Fibroblast of lung (primary cell): ENCODE measurements at places on chromosomes 7 and 10. TPM values are rescaled to one million over a fixed set of nuclear protein-coding genes. Genes with fewer than 3 reads are reported as not detected.

DNA sequence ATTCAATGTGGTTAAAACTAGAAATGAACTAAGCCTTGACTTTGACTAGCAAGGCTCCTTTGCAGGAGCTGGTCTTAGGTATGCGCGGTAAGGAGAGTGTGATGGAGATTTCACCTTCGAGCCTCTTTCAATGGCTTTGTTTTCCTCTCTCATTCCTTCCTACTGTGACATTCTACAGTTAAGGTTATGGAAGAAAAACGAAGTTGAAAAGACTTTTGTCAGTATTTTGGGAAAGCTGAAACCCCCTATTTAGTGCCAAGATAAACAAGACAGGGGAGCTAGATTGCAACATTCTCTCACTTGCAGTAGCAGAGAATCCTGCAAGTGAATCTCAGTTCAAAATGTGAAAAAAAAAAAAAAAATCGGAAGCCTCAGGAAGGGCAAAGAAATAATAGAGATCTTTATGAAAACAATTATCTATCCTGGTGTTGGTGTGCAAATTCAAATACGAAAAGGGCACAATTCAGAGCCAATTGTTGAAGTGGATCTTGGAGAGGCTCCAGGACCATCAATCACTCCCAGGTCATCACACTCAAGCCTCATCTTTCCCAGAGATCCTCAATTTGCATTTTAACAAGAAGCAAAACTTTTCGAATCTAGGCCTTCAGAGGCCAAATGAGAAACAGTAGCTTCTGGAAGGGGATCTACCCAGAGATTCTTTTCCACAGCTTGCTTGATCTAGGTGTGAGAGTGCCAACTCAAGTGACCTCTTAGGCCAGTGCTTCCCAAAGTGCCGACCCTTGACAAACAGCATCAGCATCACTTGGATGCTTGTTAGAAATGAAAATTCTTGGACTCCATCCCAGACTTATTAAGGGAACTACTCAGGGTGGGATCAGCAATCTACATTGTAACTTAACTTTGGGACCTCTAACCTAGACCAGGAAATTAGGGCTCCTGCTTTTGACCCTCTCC is 163.8 kb downstream of the INHBA start:
- no peaks in the 10 kb centered on the region for H3K27me3 ChIP-seq
- no peak overlapping the region for H3K27ac ChIP-seq
- no peak overlapping the region for H3K4me3 ChIP-seq
- peak; percentile 58 for DNase-seq

GRCh38 chr10:99010286-99010685 is 225.4 kb downstream of the HPSE2 start:
- DNase-seq: no peak
- no peaks in the 10 kb centered on the region for H3K4me1 ChIP-seq
- H3K4me3 ChIP-seq: no peak overlapping the region
- H3K27ac ChIP-seq: no peak overlapping the region
- H3K27me3 ChIP-seq: no peaks in the 10 kb centered on the region

The GPRIN2 gene
- polyA plus RNA-seq: not detected in 2 replicates

The PHKG1 gene
- 0.23 and 0.41 TPM in 2 replicates for polyA plus RNA-seq

- no peaks in the 10 kb centered on the region for H3K36me3 ChIP-seq
- no peak overlapping the region for H3K4me3 ChIP-seq
- no peak for DNase-seq
- no peak overlapping the region for H3K27ac ChIP-seq
- no peaks in the 10 kb centered on the region for H3K27me3 ChIP-seq
Measured at GRCh38 chr10:117775526-117775925, 233.0 kb downstream of the EMX2 start.

DNA sequence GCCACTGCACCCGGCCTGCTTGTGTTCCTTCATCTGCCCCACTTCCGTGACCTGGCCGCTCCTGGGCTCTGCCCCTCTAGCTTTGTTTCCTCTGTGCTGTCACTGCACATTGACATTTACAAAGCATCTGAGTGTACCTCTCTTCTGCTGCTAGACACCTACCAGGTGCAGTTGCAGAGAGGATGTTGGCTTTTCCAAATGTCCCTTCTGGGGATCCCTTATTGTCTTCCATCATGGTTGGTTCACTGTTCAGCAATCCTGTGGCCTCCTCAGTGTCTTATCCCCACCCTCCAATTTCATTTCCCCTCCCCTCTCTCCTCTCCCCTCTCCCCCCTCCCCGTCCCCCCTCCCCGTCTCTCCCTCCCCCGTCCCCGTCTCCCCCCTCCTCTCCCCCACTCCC is 13.8 kb downstream of the VWA2 start:
- peaks cover 2% of the 10 kb centered on the region for H3K4me1 ChIP-seq
- H3K27me3 ChIP-seq: no peaks in the 10 kb centered on the region
- no peak overlapping the region for H3K27ac ChIP-seq
- H3K4me3 ChIP-seq: no peak overlapping the region

DNA sequence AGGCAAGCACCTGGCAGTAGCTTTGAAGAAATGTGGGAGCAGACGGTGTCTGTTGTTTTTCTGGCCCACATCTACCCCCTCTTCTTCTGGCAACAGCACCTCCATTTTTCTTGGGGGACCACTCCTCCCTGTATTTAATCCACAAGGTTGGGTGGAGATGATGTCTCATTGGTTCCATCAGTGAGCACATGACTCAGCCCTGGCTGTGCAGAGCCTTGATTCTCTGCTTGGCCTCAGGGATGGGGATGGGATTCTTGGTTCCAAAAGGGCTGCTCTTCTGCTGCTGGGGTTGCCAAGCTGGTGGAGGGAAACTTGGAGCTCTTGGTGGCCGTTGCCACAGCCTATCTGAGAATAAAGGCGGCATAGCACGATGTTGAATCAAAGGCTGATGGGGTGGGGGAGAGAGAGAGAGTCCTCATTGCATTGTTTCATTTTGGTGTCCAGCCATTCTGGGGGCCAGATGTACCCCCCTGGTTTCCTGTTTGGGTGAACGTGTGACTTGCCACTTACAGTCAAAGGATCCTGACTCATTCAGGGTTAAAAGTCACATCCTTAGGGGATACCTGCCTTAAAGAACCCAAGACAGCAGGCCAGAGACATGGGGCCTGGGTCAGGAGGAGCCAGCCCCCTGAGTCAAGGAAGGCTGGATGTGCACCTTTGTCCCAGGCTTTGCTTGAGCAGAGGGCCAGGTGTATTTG is 25.9 kb downstream of the GRK5 start:
- no peaks in the 10 kb centered on the region for H3K27me3 ChIP-seq
- H3K4me1 ChIP-seq: peaks cover 28% of the 10 kb centered on the region
- H3K36me3 ChIP-seq: no peaks in the 10 kb centered on the region
- peak overlapping the region; percentile 66 for H3K27ac ChIP-seq
- no peak for DNase-seq
- H3K4me3 ChIP-seq: no peak overlapping the region

The TDRD1 gene
- 0.03 and 0.22 TPM in 2 replicates for polyA plus RNA-seq

GRCh38 chr10:131905267-131905571 is 4.4 kb downstream of the PPP2R2D start:
- peaks cover 6% of the 10 kb centered on the region for H3K36me3 ChIP-seq
- H3K27me3 ChIP-seq: no peaks in the 10 kb centered on the region
- H3K4me3 ChIP-seq: no peak overlapping the region

GRCh38 chr7:20217193-20217948 is at the start of gene MACC1:
TSS of gene MACC1 (minus strand) at chr7:20217384. CDS start at chr7:20161862, 55,522 bp downstream.
- DNase-seq: no peak
- no peak within 1 kb of the TSS for H3K27ac ChIP-seq
- no peaks in the 10 kb centered on the region for H3K36me3 ChIP-seq
- no peaks in the 10 kb centered on the region for H3K27me3 ChIP-seq
- H3K4me3 ChIP-seq: no peak within 1 kb of the TSS
- peaks cover 15% of the 10 kb centered on the region for H3K4me1 ChIP-seq

- DNase-seq: peak; percentile 26
- H3K4me3 ChIP-seq: no peak overlapping the region
- H3K27ac ChIP-seq: no peak overlapping the region
- no peaks in the 10 kb centered on the region for H3K4me1 ChIP-seq
Measured at GRCh38 chr10:124539935-124540641, 78.5 kb downstream of the LHPP start.

DNA sequence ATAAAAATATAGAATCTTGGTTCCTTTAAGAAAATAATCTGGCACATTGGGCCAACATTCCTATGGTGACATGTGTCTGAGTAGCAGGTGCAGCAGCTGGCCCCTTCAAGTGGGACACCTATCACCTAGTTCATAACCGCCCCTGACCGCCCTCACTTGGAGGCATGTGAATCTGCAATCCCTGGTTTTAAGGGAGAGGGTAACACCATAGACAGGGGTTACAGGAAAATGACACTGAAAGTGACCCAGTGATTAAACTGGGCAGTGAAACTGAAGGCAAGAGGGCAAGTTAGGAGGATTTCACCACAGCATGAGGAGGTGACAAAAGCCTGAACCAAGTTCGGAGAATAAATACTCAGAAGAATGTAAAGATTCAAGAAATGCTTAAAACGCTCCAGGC is 1.1 kb downstream of the RSU1 start:
- H3K27ac ChIP-seq: peak overlapping the region; percentile 77
- H3K27me3 ChIP-seq: no peaks in the 10 kb centered on the region
- H3K4me1 ChIP-seq: peaks cover 7% of the 10 kb centered on the region
- peaks cover 3% of the 10 kb centered on the region for H3K36me3 ChIP-seq

GRCh38 chr7:50362712-50363282 is 58.3 kb downstream of the IKZF1 start:
- no peak overlapping the region for H3K4me3 ChIP-seq
- no peak for DNase-seq
- no peaks in the 10 kb centered on the region for H3K27me3 ChIP-seq
- H3K27ac ChIP-seq: no peak overlapping the region

The CFAP46 gene
- polyA plus RNA-seq: 0.25 and 0.64 TPM in 2 replicates

- DNase-seq: no peak
- H3K4me1 ChIP-seq: no peaks in the 10 kb centered on the region
- no peak overlapping the region for H3K27ac ChIP-seq
- H3K4me3 ChIP-seq: no peak overlapping the region
Measured at GRCh38 chr10:1577945-1578344, 159.4 kb downstream of the ADARB2 start.

DNA sequence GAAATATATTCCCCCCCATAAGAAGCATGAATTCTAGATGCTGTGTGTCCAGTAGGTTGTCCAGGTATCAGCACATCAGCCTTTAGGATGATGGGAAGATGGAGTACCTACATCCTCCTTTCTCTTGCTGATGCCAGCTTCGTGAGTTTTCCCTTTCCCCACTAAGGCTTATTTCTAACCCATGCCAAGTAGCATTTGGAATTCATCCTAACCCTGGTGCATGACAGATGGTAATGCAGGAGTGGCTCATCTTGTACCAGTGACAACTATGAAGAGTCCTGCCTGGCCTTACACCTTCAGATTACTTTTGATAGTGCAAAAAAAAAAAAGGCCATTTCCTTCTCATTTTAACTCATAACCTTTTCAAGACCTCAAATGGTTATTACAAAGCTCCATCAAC is 58.7 kb downstream of the ARHGAP21 start:
- DNase-seq: no peak
- H3K27me3 ChIP-seq: no peaks in the 10 kb centered on the region
- H3K36me3 ChIP-seq: peaks cover 1% of the 10 kb centered on the region
- no peaks in the 10 kb centered on the region for H3K4me1 ChIP-seq
- H3K4me3 ChIP-seq: no peak overlapping the region
- no peak overlapping the region for H3K27ac ChIP-seq

The PPP1R17 gene
- not detected in 2 replicates for polyA plus RNA-seq

The GPER1 gene
- 2.0 and 2.4 TPM in 2 replicates for polyA plus RNA-seq

The CFAP69 gene
- 0.99 and 1.3 TPM in 2 replicates for polyA plus RNA-seq

The WNT2 gene
- polyA plus RNA-seq: 4.8 and 14.5 TPM in 2 replicates

The TOMM7 gene
- polyA plus RNA-seq: 275 and 279 TPM in 2 replicates

- peaks cover 25% of the 10 kb centered on the region for H3K4me1 ChIP-seq
- H3K27me3 ChIP-seq: no peaks in the 10 kb centered on the region
- no peak overlapping the region for H3K4me3 ChIP-seq
- H3K27ac ChIP-seq: no peak overlapping the region
- peak; percentile 52 for DNase-seq
Measured at GRCh38 chr10:13973742-13974141, 357.0 kb downstream of the FRMD4A start.

- H3K36me3 ChIP-seq: no peaks in the 10 kb centered on the region
- DNase-seq: no peak
- H3K4me3 ChIP-seq: no peak overlapping the region
- H3K27ac ChIP-seq: no peak overlapping the region
- no peaks in the 10 kb centered on the region for H3K4me1 ChIP-seq
Measured at GRCh38 chr7:14092331-14092730, 102.9 kb upstream of the ETV1 start.

- no peak overlapping the region for H3K27ac ChIP-seq
- H3K27me3 ChIP-seq: peaks cover 2% of the 10 kb centered on the region
- peaks cover 4% of the 10 kb centered on the region for H3K4me1 ChIP-seq
- H3K36me3 ChIP-seq: no peaks in the 10 kb centered on the region
- no peak overlapping the region for H3K4me3 ChIP-seq
Measured at GRCh38 chr7:16068183-16068582, 353.2 kb downstream of the CRPPA start.

The ARPC1A gene
- polyA plus RNA-seq: 184 and 279 TPM in 2 replicates

GRCh38 chr7:73968487-73968886 is 59.5 kb upstream of the ELN start:
- no peaks in the 10 kb centered on the region for H3K27me3 ChIP-seq
- no peak overlapping the region for H3K4me3 ChIP-seq
- no peaks in the 10 kb centered on the region for H3K36me3 ChIP-seq
- no peaks in the 10 kb centered on the region for H3K4me1 ChIP-seq
- DNase-seq: no peak

- peaks cover 5% of the 10 kb centered on the region for H3K27me3 ChIP-seq
- DNase-seq: no peak
- no peaks in the 10 kb centered on the region for H3K4me1 ChIP-seq
- H3K27ac ChIP-seq: no peak overlapping the region
- H3K36me3 ChIP-seq: no peaks in the 10 kb centered on the region
Measured at GRCh38 chr10:114384181-114384580, 20.1 kb downstream of the AFAP1L2 start.

DNA sequence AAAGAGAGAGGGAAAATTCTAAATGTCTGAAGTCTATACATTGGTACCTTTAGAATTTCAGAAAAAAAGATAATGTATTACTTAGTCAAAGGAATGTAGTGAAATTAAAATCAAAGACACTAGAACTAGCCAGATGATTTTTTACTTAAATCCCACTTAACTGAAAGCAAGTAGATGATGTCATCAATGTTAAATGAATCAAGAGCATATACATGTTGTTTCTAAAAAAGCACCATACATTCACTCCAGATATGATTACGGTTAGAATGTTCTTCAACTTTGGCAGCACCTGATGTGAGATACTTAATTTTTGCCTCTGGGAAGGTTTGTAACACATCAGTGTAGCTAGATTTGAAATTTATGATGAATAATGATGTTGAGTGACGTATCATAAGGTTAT is 576.7 kb upstream of the CNTNAP2 start:
- H3K27ac ChIP-seq: no peak overlapping the region
- no peak for DNase-seq
- H3K4me1 ChIP-seq: no peaks in the 10 kb centered on the region
- H3K4me3 ChIP-seq: no peak overlapping the region

DNA sequence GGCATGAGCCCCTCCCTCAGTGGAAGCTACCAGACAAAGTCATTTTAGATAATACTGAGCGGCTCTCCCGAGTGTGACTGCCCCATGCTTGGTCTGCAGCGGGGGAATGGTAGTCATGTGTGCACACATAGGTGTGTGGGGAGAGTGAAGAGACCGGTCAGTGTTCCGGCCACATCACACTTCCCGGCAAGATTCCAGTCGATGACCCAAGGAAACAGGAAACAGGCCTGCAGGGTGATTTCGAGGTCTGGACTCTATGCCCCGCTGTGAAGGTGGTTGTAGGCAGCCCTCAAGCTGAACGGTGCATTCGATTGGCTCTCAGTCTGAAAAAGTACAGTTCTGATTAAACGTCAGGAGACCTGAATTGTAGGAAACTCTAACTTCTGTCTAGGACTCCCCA is 73.2 kb downstream of the SYPL1 start:
- no peaks in the 10 kb centered on the region for H3K36me3 ChIP-seq
- H3K4me1 ChIP-seq: peaks cover 14% of the 10 kb centered on the region
- H3K4me3 ChIP-seq: no peak overlapping the region
- H3K27ac ChIP-seq: no peak overlapping the region
- no peak for DNase-seq

The RSBN1L gene
- 10.5 and 12.0 TPM in 2 replicates for polyA plus RNA-seq
